CD4-positive, alpha-beta T cell treated with Interleukin-4 for 1 hour (primary cell): ENCODE measurements at places on chromosomes 11 and 22.

DNA sequence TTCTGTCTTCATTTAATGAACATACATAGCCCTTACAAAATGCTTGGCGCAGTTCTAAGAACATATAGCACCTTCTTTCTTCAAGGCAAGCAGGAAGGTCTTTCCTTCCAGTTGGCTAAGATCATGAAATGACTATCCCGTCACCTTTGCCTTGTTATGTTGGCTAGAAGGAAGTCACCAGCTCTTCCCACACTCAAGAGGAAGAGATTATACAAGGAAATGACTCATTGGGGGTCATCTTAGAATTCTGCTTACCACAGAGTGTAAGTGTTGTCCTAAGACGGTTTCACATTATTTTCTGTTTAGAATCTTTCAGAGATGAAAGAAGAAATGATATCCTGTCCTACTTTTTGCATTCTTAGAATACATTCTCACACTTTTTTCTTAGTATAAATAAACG, 808.0 kb upstream of the LUZP2 start:
- no peak for DNase-seq

DNA sequence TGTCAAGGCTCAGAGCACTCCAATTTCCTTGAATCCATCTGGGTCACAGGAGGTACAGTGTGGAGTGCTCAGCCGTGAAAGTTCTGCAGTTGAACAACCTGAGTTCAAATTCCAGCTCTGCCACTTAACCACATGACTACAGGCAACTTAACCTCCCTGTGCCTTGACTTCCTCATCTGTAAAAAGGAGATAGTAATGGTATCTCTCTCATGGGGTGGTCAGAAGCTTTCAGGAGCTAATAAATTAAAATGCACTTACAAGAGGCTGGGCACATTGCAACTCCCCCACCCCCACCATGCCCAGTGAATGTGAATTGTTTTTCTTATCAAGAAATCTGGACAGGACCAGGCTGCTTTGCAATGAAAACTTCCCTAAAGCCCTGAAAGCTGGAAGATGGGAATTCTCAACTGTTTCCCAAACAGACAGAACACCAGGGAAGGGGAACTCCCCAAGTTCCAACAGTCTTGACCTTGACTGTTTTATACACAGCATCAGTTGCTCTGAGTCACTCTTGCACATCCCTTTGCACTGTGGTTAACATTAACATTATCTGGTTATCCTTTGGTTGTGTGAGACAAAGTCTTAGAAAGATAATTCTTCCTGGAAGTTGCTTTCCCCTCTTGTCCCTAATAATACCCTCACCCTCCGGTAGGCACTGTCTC, 137.0 kb downstream of the SLC1A2 start:
- DNase-seq, result no peak

DNA sequence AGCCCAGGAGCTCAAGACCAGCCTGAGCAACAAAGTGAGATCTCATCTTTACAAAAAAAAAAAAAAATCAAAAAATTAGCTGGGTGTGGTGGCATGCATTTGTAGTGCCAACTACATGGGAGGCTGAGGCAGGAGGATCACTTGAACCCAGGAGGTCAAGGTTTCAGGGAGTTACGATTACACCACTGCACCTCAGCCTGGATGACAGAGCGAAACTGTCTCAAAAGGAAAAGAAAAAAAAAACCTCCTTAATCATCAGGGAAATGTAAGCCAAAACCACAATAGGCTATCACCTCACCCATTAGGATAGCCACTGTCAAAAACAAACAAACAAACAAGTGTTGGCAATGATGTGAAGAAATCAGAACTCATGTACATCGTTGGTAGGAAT, 13.4 kb downstream of the DGCR2 start:
- DNase-seq, result no peak

DNA sequence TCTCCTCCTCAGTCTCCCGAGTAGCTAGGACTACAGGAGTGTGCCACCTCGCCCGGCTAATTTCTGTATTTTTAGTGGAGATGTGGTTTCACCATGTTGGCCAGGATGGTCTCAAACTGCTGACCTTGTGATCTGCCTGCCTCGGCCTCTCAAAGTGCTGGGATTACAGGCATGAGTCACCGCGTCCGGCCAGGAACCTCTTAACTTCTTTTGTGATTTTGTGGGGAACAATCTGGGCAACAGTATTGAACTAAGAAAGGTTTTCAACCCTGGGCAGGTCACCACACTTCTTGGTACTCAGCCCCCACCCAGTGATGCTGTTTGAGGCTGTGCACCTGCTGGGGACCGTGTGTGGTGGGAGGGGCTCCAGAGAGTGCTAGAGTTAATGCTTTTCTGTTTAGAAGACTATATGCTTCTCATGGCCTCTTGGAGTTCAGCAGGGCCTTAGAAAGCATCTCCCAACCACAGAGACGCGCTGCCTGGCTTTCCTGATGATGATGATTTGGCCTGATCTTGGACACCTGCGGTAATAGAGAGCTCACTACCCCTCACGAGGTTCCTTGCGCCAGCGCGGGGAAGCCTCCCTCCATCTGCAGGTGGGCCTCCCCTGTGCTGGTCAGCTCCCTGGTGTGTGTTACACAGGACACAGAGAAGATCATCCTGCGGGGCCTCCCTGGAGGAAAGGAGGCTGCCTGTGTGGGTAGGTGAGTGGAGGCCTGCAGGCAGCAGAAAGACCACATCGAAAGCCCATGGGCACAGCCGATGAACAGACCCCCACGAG, 1.2 kb downstream of the DENND6B start:
- no peak for DNase-seq

DNA sequence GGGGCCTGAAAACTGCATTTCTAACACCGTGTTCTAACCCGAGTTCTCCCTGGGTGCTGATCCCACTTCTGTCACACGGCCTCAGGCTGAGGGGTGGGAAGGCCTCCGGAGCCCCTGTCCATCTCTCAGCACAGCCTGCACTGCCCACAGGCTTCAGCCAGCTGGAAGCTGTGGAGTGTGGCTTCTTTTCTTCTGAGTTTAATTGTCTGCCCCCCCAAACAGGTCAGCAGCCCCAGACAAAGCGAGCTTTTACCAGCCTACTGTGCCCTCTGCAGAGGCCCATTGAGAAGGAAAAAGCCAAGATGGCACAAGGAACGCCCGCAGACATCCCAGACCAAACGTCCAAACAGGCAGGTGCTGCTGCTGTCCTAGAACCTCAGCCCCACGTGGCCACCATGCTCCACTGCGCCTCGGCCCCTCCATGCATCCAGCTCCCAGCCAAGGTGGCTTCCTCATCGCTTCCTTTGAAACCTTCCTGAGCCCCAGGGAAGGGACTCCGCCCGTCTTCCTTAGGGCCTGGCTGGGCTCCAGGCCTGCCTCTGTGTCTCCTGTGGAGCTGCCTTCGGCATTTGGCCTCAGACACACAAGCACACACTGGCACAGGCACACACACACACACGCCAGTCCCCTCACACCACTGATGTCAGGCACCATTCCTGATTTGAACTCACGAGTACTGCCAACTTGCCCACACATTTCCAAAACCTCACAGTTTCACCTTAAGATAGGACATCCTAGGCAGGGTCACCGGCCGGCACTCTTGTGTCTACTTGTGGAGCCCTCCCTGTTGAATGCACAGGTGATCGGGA, 1.7 kb downstream of the MOB2 start:
- DNase-seq, result no peak

GRCh38 chr11:102800767-102801166, 2.8 kb upstream of the MMP1 start:
- DNase-seq, result no peak

DNA sequence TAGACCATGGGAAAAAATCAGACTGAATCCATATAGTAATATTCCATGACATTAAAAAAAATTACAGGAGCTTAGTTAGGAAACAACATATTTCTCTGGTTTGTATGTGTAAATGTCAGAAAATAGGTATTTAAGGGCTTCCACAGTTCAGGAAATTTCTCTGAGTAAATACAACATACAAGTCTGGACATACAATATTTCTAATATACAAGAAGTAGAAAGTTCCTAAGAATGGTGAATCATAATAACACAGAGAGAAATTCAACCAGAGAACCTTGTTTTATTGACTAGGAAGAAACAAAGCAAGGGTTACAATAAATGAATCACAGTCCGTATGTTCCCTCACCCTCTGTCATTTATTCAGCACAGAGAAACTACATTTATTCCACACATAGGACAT, 532.7 kb upstream of the FAT3 start:
- DNase-seq, result no peak

- DNase-seq, result no peak
Observed at GRCh38 chr22:22938672-22939587, 51.3 kb downstream of the IGLL5 start.

- no peak for DNase-seq
Observed at GRCh38 chr11:117187007-117187406, 8.5 kb downstream of the SIDT2 start.

GRCh38 chr11:117761993-117762392, 35.0 kb downstream of the DSCAML1 start:
- DNase-seq, result no peak

DNA sequence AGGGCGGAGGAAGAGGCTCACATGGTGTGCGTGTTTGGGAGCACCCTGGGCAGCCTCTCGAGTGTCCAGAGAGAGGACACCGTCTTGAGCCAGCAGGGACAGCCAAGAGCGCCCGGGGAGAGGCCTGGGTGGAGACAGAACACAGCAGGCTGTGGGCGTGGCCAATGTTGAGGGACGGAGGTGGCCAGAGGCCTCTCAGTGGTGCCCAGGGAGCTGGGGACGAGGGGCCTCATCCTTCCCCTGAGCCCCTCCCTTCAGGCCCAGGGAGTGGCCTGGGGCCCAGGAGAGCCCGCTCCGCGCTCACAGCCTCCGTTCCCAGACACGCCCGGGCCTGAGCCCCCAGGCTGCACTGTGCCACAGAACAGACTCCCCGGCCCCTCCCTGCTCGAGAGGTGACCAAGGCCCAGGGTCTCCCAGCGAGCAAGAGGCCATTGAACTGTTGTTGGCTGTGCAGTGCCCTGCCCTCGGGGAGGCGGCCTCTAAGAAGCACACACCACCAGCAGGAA, 48.4 kb downstream of the CDKN1C start:
- DNase-seq, result peak; percentile 54

DNA sequence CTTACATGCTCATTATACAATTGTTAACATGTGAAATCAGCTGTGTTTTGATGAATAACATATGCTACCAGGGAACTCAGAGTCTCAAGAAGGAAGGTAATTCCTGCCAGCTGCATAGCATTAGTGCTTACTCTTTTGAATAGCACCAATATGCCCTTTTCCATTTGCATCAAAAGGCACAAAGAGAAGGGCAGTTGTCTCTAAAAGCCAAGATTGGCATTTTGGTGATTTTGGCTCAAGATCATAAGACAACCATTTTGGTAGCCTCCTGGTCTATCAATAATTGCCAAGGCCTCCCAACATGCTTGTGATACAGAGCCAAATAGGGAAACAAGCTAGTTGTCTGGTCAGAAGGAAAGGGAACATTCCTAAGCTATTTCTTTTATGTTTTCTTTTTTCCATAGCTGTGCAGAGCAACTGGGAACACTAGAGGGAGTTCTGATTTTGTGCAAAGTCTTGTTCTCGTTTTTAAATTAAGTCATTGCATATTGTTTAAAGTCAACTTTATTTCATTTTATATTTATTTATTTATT, 416.7 kb upstream of the CHORDC1 start:
- DNase-seq, result no peak

DNA sequence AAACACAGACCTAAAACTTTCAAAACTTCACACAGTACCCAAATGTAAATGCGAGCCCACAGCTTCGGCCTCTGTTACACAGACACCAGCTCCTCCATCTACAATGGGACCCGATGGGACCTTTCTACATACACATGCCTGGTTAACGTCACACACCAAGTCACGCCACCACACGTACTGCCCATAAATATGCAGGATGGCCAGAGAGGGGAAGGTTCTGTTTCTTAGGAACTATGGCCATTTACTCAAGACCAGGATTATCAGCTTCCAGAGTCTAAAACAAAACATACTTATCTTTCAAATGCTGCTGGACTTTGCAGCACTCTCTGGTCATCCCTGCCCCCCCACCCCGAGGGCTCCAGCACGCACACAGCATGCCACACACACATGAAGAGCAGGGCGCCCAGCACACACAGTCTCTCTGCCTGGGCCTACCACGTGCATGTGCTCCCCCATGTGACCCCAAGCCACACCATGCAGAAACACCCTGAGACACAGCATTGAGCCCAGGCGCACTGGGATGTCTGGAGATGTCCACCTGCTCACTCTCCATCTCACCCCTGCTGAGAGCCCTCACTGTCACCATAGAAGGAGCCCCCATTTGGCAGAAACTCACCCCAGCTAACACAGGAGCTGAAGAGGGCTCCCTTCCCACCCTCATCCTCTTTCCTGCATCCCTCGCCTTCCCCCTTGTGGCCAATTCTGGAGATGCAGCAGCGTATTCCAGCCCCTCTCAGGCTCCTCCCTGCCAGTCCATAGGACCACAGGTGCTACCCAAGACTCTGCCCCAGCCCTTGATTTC, 61.8 kb downstream of the SLC22A12 start:
- DNase-seq, result peak; percentile 71
